ENCODE measurements at places on chromosomes 4 and X.

DNA sequence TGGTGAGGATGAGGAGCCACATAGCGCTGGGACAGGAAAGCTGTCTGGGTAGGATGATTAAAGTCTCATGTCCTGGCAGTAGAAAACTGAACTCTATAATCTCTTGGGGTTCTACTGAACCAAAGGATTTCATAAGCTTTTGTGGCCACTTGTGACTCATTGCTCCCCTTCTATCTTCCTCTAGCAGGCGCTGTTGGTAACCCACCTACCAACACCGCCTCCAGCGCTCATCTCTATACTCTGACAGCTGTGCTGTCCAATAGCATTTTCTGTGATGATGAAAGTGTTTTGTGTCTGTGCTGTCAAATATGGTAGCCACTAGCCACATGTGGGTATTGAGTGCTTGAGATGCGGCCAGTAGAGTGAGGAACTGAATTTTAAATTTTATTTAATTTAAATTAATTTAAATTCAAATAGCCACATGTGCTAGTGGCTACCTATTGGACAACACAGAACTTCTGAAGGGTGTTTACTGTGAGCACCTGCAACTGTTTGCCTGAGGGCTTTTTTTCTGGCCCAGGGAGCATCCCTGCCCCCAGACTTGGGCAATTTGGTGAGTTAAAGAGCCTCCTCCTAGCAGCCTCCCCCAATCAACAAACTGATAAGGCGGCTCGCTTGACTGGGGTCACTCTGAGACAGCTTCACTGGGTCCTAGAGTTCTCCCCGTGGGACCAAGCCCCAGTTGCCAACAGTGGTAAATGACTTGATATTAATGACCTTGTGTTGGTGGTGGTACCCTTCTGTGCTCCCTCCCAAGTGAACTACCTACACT, 169.2 kb upstream of the ATP6AP2 start:
- DNase-seq = no peak

DNA sequence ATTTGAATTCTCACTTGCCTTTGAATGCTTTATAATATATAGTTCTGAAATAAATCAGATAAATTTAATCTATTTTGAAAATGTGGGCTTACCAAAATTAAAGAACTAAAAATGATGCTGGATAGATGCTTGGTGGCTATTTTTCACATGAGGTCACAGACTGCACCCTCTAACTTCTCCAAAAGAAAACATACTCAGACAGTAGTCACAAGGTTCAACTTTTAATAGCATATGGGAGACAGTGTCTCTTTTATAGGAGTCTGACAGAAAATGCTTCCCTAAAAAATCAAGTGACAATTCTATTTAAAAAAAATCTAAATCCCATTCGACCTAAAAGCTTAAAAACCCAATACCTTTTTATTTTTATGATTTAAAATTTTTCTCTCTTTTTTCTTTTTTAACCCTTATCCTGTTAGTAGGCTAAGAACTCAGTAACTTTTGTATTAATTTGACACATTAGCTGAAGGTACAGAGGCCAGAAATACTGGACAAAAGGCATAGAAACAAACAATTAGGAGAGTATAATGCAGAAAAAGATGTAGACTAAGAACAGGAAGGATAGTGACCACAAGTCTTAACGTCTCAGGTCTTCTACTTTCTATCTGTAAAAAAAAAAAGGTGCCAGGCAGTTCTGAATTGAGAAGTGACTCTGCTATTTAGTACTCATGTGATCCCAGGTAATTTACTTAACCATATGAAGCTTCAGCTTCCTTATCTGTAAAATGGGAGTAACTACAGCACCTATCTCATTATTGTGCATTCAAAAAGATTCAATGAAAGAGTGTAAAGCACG, 7.6 kb downstream of the TIGD4 start:
- no peak for DNase-seq

GRCh38 chr4:78865451-78865850, 73.8 kb downstream of the PAQR3 start:
- no peak for DNase-seq

DNA sequence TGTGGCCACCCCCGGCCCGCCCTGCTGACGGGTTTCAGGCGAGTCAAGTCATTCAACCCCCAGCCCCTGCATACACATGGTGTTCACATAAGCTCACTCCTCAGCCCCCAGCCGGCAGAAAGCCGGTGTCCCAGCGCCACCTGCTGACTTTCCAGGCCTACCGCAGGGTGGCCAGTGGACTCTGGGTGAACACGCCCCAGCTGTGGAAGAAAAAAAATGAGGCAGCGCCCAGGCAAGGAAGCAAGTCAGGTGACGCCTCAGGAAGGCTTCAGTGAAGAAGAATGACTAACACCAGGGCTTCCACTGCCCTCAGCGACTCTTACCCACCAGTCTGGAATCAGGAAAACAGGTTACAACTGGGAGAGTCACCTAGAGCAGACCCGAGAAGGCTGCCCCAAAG, 15.8 kb downstream of the BCAP31 start:
- DNase-seq = peak; percentile 58

- no peak for DNase-seq
Measured at GRCh38 chr4:151797853-151798252, 37.0 kb upstream of the GATB start.

DNA sequence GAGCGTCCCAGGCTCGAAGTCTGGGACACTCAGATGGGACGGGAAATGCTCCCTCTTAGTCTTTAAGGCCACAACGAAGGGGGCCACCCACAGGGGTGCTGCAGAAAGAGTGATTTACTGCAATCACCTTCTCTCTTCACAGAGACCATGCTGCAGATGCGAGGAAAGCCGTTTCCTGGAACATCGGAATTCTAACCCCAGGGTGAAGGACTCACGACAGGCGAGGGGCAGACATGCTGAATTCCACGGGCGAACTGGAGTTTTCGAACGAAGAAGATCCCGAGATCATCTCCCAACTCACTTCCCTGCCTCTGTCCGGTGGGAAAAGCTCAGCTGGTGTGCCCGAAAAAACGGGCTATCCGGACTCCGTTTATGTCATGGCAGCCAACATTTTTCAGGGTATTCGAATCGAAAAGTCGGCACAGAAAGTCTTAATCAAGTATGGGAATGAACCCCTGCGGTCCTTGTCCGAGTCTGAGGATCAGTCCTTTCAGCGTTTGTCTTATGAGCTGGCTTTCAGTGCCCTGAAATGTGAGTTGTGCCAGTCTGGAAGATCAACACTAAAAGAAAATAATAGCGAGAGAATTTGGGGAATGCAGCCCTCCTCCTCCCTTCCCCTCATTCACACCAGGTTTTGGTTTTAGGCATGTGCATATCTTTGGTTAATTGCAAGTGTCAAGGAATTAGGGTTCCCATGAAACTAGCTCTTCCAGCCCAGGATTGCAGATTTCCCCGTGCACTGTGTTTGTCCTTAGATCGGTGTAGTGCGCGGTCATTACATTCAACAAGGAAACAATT, 905 bp downstream of the NSUN7 start:
- peak; percentile 36 for DNase-seq

- DNase-seq = no peak
Measured at GRCh38 chr4:1790005-1790404, 3.1 kb upstream of the FGFR3 start.

GRCh38 chr4:182975806-182976205, 58.6 kb upstream of the DCTD start:
- peak; percentile 78 for DNase-seq

DNA sequence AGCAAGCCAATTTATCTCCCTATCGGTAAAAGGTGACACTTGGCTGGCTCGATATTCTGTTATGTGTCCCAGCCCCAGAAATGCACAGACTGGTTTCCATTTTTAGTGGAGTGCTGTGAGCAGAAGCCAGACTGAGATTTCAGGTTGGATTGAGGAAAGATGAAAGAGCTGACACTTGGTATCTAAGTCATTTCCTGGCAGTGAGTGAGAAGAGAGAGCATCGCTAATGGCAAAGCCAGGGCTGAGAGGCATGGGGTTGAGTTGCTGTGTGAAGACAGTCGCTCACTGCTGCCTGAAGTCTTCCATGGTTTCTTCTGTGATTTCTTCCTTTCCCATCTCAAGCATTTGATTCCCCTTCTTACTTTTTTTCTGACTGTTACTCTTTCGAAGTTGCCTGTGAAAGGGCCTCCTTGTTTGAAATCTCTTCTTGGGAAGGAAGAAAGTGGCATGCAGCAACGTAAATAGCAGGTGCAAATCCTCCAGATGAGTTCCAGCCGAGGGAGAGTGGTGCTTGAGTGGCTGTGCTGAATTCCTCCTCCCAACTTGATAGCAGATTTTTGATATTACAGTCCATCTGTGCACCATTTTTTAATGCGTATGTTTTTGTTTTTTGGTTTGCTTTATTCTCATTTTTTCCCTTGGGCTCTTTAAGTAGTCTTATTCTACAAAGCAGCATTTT, 109.2 kb upstream of the LIMCH1 start:
- DNase-seq = no peak

DNA sequence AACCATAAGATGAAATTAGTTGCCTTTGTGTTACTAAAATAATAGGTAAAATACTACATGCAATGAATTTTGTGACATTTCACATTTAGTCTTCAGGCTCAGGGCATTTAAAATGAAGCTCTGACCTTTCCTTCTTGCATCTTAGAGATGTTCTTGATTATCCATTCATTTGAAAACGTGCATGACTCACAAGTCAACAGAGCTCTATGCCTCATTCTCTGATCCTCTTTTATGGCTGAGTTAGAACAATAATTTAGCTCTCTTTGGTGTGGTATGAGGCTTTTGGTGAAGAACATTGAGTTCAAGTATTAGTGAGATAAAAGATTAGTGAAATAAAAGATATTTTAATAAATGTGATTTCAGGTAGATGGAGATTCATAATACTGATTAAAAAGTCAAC, 66.5 kb downstream of the TIGD2 start:
- DNase-seq = no peak

- no peak for DNase-seq
Measured at GRCh38 chr4:22238742-22239141, 277.1 kb downstream of the ADGRA3 start.

DNA sequence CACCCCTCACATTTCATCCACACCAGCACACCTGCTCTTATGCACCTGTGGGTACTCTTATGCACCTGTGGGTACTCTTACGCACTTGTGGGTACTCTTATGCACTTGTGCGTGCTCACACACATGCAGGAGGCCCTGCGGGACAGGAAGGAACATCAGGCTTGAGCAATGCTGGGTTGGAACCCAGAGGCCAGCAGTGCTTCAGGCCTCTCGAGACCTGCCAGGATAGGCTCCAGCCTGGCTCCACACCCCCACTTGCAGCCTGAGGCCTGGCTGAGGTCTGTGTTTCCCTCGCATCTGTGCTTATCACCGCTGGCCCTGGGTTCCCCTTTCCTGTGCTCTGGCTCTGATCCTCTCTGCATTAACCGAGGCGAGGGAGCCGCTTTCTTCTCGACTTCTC, 34.7 kb downstream of the SORCS2 start:
- no peak for DNase-seq

DNA sequence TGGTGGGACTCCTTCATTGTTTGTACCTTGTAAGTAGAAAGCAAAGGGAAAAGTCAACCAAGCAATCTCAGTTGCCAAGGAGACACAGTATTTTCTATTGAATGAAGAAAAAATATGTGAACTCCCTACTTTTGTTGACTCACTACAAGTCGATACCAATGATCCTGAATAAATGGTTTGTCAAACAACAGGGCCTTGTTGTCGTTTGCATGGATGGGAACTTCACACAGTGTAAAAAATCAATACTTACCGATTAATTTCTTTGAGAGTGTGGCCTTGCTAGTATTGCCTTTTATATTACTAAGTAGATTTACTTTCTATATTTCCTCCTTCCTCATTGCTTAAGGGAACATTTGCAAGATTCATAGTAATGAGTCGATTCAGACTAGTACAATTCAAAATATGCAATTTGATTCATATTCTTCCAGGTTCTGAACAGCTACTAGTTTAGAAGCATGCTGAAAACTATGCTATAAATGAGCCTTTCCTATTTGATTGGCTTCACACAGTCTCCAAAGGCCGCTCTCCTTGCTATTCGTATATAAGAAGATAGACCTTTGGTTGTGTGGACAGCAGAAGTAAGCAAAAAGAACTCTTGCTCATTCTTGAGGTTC, 108.0 kb downstream of the ZNF330 start:
- DNase-seq = no peak

DNA sequence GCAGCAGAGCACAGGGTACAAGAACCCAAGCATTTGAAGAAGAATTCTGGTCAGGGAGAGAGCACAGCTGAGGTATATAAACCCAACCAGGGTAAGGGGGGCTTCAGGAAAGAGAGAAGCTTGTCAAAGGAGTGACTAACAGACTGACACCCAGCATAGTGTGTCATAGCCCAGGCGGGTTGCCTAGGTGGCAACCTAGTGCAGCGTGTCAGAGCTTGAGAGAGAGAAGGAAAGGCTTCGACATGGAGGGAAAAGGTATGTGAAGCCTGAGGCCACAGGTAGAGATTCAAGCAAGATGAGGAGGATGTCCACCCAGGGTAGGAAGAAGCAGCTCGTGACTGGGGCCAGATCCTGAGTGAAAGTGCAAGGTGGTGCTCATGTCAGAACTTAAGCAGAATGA, 8.5 kb upstream of the ANTXR2 start:
- DNase-seq = no peak

GRCh38 chr4:108172753-108173598, 4.2 kb upstream of the LEF1 start:
- peak; percentile 51 for DNase-seq

DNA sequence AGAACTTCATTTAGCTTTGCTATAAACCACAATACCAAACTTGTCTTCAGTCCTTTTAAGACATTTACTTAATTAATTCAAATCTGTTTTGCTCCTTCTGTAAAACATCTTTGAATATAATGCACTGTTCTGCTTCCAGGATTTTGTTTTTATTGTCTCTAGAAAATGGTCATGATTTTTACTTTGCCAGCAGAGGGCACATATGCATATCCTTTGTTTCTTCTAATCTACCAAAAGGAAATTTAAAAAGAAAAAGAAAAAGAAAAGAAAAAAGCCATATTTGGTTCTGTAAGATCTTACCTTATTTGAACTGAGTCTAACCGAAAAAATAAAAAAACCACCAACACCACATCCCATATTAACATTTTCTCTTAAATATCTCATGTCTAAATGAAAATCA, 101.9 kb upstream of the CCSER1 start:
- DNase-seq = no peak

DNA sequence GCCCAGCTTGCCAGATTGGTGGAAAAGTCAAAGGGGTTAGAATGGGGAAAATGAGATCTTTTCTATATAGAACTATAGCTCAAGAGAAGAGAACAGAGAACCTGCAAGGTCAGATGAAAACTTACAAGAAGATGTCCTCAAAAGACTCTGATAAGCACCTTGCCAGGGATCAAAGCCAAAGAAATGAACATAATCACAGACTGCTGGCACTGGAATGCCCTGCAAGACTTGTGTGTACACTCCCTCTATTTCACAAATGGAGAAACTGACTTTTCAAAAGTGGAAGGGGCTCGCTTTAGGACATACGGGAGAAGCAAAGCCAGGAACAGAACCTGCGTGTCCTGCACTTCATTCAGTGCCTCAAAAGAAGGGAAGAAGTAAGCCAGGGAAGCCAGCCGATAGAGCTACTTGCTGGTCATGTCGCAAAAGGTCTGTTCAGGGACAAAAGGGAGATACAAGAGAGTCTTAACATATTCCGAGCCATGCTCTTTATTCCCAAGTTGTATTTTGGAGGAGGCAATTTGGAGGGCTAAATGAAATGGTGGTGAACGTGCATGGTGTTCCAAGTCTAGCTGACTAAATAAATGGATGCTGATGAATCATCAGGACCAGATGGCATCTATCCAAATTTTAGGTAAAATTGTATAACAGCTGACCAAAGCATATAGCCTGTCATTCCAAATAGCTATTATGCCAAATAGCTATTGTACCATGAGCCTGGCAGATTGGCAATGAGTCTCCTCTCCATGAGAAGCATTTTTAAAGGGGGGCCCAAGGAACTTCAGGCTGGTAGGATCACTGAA, 175.6 kb upstream of the GPC4 start:
- no peak for DNase-seq
